Stomach (tissue), 19 donors: ENCODE measurements at places on chromosomes 12 and 14. TPM values are rescaled to one million over a fixed set of nuclear protein-coding genes. Genes with fewer than 3 reads are reported as not detected.

The PLEKHG7 gene
- total RNA-seq: not detected

The CKAP4 gene
- 36.2 TPM for total RNA-seq

The DNM1L gene
- 61.3 TPM for total RNA-seq

The STAC3 gene
- not detected for total RNA-seq

The PTPRQ gene
- total RNA-seq: 0.92 TPM

The MYH7 gene
- total RNA-seq: not detected

DNA sequence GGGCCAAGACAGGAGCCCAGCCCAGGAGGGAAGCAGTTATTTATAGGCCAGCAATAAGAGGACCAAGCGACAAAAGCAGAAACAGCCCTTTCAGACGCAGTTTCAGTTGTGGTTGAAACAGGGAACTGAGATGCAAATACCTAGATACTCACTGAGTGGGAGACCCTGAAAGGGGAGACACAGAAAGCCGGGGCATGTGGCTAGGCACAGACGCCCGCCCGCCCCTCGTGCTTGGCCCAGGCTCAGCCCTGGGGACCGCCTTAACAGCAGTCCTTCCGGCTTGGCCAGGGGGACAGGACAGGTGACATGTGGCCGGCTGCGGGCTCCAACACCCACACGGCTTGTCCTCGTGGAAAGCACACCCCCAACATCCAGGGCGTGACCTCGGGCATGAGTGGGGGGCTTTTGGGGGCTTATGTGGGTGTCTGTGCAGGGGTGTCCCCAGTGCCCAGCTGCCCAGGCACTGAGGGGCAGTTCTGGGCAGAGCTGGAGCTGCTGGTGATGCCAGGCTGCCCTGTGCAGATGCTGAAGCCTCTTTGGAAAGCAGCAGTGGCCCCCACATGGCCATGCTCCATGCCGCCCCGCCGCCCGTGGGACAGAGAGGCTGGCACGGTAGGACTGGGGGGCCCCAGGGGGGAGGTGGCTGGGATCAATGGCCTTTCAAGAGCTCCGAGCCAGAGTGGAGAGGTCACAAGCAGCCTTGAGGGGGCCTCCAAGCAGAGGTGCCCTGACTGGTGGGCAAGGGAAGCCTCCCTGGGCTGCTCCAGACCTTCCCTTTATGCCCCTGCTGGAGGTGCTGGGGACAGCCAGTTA is 2.1 kb downstream of the PLD4 start:
- peaks cover 27% of the 10 kb centered on the region for H3K27me3 ChIP-seq
- H3K36me3 ChIP-seq: no peaks in the 10 kb centered on the region
- H3K4me3 ChIP-seq: no peak overlapping the region
- no peak overlapping the region for H3K27ac ChIP-seq

DNA sequence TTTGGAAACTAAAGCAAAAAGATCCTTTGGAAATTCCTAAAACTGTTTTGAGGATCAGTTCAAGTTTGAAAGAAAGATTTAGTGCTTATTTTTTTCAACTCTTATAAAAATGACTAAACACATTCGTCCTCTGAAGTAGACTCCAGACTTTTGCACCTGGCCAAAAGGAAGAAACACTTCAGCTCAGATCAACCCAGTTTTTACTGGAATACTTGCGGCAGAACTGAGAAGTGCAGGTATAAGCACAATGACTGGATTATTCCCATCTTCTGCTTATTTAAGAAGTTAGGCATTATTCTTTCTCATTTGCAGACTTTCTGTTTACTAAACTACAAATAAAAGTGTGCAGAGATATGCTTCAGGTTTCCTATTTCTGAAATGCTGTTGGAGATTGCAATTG is 41.9 kb downstream of the PDE6H start:
- H3K4me3 ChIP-seq: no peak overlapping the region
- H3K4me1 ChIP-seq: no peaks in the 10 kb centered on the region
- H3K36me3 ChIP-seq: no peaks in the 10 kb centered on the region
- H3K27ac ChIP-seq: no peak overlapping the region

DNA sequence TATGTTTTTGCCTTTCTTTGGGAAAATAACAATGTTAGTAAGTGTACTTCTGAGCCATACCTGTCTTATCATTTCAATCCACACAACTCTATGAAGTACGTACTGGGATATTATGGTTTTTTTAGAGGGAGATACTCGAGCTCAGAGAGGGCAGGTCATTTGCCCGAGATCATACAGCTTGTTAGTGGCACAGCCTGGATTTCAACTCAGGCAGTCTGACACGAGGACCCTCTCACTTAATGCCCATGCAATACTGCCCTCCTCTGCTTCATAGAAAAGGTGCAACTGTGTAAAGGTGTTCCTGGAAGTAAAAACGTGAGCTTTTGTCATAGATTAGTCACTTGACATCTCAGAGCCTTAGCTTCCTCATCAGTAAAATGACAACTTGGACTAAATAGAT is 128.0 kb downstream of the NDUFA12 start:
- DNase-seq: peak; percentile 57
- peaks cover 24% of the 10 kb centered on the region for H3K4me1 ChIP-seq
- H3K27ac ChIP-seq: no peak overlapping the region
- peaks cover 25% of the 10 kb centered on the region for H3K27me3 ChIP-seq
- no peak overlapping the region for H3K4me3 ChIP-seq

- no peak for DNase-seq
- H3K4me3 ChIP-seq: no peak overlapping the region
- H3K36me3 ChIP-seq: peaks cover 42% of the 10 kb centered on the region
- H3K4me1 ChIP-seq: peaks cover 92% of the 10 kb centered on the region
Measured at GRCh38 chr12:105222284-105222655, 13.7 kb downstream of the APPL2 start.

DNA sequence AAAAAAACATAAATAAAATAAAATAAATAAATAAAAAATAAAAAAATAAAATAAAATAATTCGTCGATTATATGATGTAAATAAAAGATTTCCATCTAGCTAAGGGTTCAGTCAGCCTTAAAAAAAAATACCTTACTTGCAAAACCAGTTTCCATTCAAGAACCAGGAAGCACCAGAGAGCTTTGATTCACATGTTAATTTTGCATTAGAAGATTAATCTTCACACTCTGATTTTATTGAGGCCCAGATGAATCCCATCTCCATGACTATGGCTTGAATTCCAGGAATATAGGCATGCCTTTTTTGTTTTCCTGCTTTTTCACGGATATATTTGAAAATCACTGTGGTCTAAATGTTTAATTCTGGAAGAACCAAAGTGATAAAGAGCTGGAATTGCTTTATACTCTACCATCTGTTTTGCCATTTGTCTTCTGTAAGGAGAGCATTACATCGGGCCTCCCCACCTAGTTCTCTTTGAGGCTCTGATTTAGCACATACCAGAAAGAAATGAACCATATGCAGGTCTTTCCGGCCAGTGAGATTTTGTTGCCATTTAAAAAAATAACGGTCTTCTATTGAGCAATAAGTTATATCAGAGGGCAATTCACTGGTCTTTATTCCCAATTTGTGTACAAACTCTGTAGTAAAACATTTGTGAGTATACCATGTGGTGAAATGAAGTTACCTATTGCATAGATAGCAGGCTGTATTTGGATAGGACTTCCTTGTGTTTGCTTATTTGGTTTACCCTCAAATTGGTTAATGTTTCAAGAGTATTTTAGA is 175.5 kb downstream of the AEBP2 start:
- H3K27ac ChIP-seq: no peak overlapping the region
- H3K27me3 ChIP-seq: no peaks in the 10 kb centered on the region
- no peak overlapping the region for H3K4me3 ChIP-seq

DNA sequence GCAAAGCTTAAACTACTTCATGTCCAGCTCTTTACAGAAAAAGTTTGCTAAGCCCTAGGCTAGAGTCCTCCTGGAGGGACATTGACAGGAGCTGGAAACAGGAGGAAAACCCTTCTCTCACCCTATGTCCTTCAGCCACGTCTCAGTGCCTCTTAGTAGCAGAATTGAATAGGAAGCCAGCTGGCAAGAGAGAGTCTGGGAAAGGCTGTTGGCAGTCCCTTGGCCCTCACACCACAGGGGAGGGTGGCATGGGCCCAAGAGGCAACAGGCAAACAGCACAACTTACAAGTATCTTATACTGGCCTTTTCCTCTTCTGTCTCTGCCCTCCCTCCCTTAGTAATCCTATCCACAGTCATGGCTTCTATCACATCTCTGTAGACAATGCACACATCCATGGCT is 27.7 kb upstream of the DHRS2 start:
- no peaks in the 10 kb centered on the region for H3K27me3 ChIP-seq
- H3K27ac ChIP-seq: no peak overlapping the region
- H3K4me3 ChIP-seq: no peak overlapping the region
- no peaks in the 10 kb centered on the region for H3K36me3 ChIP-seq
- DNase-seq: no peak

- no peaks in the 10 kb centered on the region for H3K4me1 ChIP-seq
- no peaks in the 10 kb centered on the region for H3K27me3 ChIP-seq
- no peaks in the 10 kb centered on the region for H3K36me3 ChIP-seq
Measured at GRCh38 chr14:101043891-101044290, 140.4 kb upstream of the RTL1 start.

DNA sequence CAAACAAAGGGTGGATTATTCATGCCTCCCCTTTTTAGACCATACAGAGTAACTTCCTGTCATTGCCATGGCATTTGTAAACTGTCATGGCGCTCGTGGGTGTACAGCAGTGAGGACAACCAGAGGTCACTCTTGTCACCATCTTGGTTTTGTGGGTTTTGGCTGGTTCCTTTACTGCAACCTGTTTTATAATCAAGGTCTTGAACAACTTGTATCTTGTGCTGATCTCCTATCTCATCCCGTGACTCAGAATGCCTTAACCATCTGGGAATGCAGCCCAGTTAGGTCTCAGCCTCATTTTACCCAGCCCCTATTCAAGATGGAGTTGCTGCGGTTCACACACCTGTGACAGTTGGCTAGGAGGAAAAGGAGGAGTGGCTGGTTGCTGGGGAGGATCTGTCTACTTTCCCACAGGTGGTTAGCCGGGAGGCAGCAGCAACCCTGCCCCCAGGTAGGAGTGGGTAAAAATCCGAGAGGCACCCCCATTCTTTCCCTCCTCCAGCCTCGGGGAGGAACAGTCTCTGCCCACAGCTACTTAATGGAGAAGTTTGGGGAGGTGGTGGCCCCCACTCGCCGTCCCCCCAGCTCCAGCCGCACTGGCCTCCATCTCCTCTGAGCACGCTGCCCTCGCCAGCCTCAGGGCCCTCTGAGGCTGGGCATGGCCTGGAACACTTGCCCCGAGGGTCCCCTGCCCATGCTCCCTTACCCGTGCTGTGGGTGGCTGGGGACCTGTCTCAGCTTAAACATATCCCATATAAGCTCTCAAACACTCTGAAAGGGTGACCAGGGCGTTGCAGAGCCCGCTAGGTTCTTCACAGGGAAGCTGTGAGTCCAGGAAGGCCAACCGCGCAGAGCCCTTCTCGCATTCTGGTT is 41.7 kb downstream of the SMIM41 start:
- H3K27ac ChIP-seq: peak overlapping the region; percentile 36
- peaks cover 46% of the 10 kb centered on the region for H3K27me3 ChIP-seq
- H3K4me1 ChIP-seq: peaks cover 33% of the 10 kb centered on the region
- no peak for DNase-seq
- no peak overlapping the region for H3K4me3 ChIP-seq

DNA sequence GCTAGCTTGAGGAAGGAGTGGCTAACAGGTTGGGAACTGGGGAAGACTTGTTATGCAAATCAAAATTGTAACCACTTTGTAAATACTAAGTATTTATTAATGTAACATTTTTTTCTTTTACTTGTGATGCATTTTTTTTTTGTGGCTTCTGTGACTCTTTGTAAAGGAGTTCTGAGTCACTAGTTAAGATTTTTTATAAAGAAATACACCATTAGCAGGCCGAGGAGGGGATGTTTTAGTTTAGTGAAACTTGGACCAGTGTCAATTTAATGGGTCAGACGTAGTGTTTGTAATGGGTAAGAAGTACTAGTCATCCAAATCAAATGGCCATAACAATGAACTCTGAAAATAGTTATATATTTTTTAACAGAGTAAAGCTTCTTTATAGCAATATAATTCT is 43.1 kb downstream of the AKAP6 start:
- no peaks in the 10 kb centered on the region for H3K27me3 ChIP-seq
- DNase-seq: no peak
- no peak overlapping the region for H3K4me3 ChIP-seq
- H3K36me3 ChIP-seq: no peaks in the 10 kb centered on the region
- H3K27ac ChIP-seq: no peak overlapping the region
- no peaks in the 10 kb centered on the region for H3K4me1 ChIP-seq

GRCh38 chr12:63150713-63151622 is at the start of gene AVPR1A:
AVPR1A (minus strand) TSS chr12:63151201; CDS start chr12:63150836, 365 bp downstream.
- peak within 1 kb of the TSS; percentile 53 for H3K27ac ChIP-seq

- peak; percentile 88 for DNase-seq
- no peak overlapping the region for H3K4me3 ChIP-seq
- no peaks in the 10 kb centered on the region for H3K27me3 ChIP-seq
- H3K4me1 ChIP-seq: no peaks in the 10 kb centered on the region
- H3K36me3 ChIP-seq: no peaks in the 10 kb centered on the region
Measured at GRCh38 chr14:70714055-70714550, 72.4 kb downstream of the TTC9 start.

DNA sequence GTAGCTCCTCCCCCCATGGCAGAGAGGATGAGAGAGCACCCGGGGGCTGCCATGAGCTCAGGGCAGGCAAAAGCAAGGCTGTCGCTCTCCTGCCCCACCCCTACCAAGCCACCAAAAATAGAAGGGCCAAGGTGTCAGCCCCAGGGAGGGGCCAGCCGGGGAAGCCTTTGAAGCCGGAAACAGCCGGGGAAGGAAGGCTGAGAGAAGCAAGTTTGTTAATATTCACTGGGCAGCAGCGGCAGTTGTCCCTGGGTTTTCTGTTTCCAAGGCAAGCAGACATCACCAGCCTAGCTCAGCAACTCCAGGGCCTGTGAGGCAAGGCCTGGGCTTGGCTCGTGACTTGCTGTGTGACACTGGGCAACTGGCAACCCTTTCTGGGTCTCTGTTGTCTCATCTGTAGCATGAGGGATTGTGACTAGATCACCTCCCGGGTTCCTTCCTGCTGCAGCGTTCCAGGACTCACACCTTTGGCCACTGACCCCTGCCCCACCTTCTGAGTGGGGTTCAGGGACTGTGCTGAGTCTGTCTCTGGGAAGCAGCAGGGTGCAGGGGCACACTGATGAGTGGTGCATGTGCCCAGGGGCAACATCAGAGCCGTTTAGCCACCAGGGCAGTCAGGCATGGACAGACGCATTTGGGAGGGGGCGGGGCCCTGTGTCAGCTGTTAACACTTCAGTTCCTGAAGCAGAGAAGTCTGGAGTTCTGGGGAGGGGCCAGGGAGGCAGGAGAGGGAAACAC is 24.3 kb downstream of the SYNDIG1L start:
- H3K27ac ChIP-seq: no peak overlapping the region
- peaks cover 15% of the 10 kb centered on the region for H3K4me1 ChIP-seq
- H3K4me3 ChIP-seq: peak overlapping the region; percentile 4
- DNase-seq: peak; percentile 38
- H3K27me3 ChIP-seq: peaks cover 73% of the 10 kb centered on the region
- H3K36me3 ChIP-seq: no peaks in the 10 kb centered on the region

- peaks cover 19% of the 10 kb centered on the region for H3K4me1 ChIP-seq
- H3K27ac ChIP-seq: no peak overlapping the region
- no peak overlapping the region for H3K4me3 ChIP-seq
- DNase-seq: no peak
- no peaks in the 10 kb centered on the region for H3K27me3 ChIP-seq
- H3K36me3 ChIP-seq: no peaks in the 10 kb centered on the region
Measured at GRCh38 chr14:67734675-67735074, 33.0 kb downstream of the RDH12 start.
